HFF-Myc (cell line): ENCODE measurements at places on chromosomes 4 and X.
A peak's percentile ranks its signal among the peaks of the same experiment; 100 is the strongest.

GRCh38 chr4:177568931-177569330 is 126.7 kb upstream of the AGA start:
- no peak for DNase-seq

DNA sequence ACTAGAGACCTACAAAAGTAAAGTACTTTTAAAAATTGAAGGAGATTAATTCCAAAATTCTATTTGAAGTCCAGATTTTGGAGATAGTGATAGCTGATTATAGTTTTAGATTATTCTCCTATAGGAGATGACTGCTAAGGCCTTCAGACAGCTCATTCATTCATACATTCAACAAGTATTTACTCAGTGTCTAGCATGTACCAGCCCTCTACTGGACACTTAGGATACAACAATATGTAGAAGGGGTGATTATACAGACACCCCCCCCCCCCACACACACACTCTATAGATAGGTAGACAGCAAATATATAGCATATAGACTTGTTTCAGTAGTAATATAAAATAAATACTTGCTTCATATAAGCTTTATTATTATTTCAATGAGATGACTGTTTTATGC is 60.4 kb upstream of the TAF9B start:
- peak; percentile 4 for DNase-seq

DNA sequence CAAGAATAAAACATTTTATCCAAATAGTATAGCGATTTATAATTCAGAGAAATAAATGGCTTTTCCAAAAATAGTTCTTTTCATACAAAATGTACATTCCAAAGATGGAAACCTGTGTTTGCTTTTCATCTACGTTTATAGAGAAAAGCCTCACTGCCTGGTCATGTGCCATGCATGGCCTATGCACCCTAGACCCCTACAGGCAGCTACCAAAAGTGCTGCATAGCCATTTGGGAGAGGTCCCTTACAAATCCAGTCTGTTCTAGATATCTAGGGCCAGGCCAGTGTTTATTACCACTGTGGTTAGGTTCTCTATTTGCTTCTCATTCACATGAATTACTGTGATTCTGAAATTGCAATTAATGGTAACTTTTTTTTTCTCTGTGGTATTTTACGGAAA is 17.2 kb downstream of the HMGB2 start:
- DNase-seq: no peak

GRCh38 chrX:39850630-39851152 is 247.1 kb downstream of the BCOR start:
- peak; percentile 60 for DNase-seq

DNA sequence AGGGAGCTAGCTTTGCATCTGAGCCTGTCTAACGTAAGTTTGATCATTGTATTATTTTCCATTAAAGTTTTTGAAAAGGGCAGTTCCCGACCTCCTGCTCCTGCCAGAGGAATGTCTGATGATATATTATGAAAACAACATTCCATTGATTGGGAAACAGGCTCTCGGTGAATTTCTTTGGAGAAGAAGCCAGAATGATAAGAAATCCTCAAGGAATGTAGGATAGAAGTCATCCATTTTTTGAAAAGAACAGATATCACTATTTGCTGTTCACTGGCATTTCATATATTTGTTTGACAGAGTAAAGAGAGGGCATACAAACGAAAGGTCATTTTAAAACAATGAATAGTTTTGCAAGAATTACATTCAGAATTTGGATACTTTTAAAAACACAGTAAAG is 781.0 kb upstream of the HTR2C start:
- no peak for DNase-seq

DNA sequence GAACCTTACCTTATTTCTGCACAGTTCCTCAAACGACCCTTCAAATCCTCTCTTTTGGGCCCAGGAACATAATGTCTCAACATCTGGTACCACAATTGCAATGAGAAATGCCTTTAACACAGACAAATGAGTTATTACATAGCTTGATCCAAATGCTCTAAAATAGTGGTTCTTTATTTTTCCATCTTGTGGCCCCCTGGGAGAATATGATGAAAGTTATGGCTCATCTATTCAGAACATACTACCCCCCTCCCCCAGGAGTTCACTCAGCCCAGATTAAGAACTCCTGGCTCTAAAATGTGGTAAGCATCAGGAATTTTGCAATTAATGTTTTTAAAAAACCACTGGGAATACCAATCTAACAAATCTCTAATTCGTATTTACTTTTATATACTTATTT is 23.9 kb upstream of the CENPU start:
- DNase-seq: no peak

DNA sequence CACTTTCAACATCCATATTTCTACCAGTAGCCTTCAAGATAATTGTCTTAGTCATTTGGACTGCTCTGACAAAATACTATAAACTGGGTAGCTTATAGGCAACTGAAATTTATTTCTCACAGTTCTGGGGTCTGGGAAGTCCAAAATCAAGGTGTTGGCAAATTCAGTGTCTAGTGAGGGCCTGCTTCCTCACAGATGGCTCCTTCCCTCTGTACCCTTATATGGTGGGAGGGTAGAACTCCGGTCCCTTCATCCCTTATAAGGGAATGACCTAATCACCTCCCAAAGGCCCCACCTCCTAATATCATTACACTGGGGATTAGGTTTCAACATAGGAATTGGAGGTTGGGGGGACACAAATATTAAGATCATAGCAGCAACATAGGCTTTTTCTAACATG is 7.4 kb upstream of the TBC1D25 start:
- no peak for DNase-seq

- DNase-seq: peak; percentile 88
Observed at GRCh38 chr4:127236889-127237288, 395.9 kb upstream of the INTU start.

- no peak for DNase-seq
Observed at GRCh38 chr4:167380964-167381363, 146.7 kb upstream of the SPOCK3 start.

GRCh38 chr4:20248155-20248558 is 3.5 kb upstream of the SLIT2 start:
- peak; percentile 85 for DNase-seq

GRCh38 chrX:45479196-45479834 is 278.6 kb upstream of the DIPK2B start:
- DNase-seq: peak; percentile 61

GRCh38 chr4:18980516-18981233 is 959.1 kb upstream of the LCORL start:
- no peak for DNase-seq

DNA sequence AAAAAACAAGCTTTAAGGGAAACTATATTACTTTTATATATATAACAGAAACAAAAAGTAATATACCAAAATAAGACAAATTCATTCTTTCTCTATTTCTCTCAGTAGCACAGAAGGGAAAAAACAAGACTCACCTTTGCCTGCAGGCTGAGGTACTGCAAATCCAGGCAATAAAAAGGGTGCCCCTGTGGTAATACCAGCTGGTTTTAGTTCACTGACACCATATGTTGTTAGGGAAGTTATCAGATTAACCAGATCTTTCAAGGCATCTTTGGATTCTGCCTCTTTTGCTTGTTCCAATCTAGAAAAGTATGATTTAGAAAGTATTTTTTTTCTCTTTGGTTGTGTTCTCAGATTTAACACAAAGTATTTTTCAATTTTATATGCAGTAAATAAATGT is 139.8 kb downstream of the WDFY3 start:
- no peak for DNase-seq

DNA sequence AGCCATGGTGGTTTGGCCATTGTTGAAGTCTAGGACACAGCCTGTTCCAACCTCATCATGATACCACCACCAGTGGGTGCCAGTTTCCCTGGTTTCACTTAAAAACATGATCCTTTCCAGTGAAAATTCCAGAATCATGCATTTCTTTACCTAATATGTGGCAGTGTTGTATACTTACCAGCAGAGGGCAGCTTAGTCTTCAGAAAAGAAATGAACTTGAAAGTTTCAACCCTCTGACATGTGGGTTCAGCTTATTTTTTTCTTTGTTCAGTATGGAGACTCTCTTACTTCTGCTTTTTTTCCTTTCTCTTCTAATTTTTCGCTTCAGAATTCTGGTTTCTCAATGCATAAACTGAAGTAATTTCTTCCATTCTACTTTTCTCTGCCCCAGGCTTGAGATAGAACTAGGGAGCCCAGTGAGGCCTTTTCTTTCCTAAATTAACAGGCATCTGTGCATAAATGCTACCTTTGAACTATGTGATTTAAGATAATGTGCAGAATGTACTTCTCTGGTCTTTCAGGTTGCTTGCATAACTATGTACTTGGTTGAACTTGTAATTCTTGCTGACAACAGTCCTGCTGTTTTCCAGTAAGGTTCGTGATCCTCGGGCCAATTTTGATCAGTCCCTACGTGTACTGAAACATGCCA is 10.7 kb downstream of the LIAS start:
- peak; percentile 74 for DNase-seq

- DNase-seq: no peak
Observed at GRCh38 chr4:150234246-150234645, 156.0 kb downstream of the DCLK2 start.

DNA sequence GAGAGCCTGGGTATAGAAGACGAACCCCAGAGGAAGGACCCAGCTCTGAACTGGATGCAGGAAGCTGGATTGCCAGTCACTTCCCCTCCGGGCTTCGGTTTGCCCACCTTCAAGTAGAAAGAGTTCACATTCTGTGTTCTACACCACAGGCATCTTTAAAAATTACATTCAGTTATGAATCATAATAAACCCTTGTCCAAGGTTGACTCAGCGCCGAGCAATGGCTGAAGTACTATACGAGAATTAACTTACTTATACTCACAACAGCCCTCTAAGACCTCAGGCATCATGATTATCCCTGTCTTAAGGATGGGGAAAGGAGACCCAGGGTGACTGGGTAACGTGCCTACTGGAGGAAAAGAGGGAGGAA is 72.5 kb downstream of the EVC2 start:
- DNase-seq: no peak

GRCh38 chr4:17027495-17027894 is 129.1 kb upstream of the LDB2 start:
- DNase-seq: peak; percentile 97

DNA sequence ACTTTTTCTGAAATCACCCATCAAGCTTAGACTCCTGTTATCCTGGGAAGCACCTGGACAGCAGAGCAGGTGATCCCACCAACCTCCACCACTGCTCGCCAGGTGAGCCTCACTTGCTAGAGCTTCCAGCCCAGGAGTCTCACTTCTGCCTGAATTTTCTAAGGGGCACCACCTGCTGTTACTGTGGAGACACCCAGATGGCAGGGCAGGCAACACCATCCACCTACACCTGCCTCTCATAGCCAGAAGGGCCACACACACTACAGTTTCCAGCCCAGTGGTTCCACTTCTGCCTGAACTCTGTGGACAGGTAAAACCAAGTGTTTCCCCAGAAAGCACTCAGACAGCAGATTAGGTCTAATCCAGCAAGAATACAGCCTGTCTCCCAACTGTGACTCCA is 262.0 kb downstream of the ARAP2 start:
- DNase-seq: no peak

DNA sequence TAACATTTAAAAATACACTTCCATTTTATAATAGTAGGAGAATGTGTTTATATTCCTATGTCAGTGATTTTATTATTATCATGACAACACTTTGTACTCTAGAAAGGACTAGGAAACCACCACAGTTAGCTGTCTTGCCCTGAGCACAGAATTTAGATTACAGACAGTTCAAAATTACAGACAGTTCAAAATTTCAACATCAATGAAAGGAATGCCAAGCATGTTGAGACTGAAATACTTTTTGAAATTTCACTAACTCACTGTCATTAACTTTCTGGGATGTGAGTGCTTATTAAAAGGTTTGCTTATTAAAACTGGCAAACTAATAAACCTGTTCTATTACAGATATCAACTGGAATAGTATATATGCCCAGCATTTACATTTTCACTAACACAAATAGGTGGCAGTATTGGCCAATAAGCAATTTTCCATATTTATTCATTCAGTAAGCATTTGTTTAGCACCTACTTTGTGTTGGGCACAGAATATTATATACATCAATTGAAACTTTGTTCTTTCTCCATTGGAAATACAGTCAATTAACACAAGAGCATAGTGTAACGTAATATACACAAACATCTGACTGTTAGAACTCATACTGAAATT is 179.4 kb downstream of the FBXW7 start:
- DNase-seq: no peak

DNA sequence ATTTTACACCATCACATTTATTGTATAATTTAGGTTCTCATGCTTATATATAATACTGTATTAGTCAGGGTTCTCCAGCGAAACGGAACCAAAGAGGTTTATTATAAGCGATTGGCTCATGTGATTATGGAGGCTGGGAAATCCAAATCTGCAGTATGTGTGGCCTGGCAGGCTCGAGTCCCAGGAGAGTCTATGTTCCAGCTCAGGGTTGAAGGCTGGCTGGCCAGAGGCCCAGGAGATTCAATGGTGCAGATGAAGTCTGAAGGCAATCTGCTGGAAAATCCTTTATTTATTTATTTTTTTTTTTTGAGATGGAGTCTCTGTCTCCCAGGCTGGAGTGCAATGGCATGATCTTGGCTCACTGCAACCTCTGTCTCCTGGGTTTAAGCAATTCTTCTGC is 63.0 kb upstream of the WDFY3 start:
- no peak for DNase-seq

- no peak for DNase-seq
Observed at GRCh38 chr4:80811406-80811805, 219.1 kb upstream of the BMP3 start.

DNA sequence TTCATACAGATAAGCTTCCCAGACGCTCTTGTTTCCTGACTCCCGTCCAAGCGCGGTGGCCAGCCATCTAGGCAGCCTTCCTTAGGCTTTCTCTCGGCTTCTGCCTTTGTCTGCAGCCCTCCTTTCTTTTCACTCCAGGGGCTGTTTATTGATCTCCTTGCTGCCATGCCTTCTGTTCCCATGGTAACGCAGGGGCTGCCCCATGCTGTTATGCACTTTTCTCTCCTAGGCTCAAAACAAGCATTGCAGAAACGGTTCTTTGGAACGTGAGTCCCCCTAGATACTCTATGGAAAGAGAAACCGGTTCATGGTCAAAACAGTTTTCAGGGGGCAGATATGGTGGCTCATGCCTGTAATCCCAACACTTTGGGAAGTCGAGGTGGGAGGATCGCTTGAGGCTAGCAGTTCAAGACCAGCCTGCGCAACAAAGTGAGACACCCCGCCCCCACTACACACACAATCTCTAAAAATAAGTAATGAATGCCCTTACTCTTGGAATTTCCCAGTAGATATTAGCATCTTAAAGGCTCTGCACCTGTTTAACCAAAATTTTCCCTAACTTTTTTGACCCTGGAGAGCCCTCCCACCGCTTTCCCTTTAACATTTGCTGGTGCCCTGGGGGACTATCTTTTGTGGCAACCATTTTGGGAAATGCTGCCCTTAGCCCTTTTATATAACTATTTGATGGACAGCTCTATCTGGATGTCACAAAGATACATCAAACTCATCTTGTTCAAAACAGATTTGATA is 53.9 kb upstream of the ZNF157 start:
- no peak for DNase-seq

- DNase-seq: no peak
Observed at GRCh38 chr4:27635936-27636913, 775.6 kb downstream of the STIM2 start.

GRCh38 chrX:44906041-44906440 is 33.1 kb downstream of the KDM6A start:
- no peak for DNase-seq
